T47D (cell line): ENCODE measurements at places on chromosomes 11 and 22.
A peak's percentile ranks its signal among the peaks of the same experiment; 100 is the strongest.

DNA sequence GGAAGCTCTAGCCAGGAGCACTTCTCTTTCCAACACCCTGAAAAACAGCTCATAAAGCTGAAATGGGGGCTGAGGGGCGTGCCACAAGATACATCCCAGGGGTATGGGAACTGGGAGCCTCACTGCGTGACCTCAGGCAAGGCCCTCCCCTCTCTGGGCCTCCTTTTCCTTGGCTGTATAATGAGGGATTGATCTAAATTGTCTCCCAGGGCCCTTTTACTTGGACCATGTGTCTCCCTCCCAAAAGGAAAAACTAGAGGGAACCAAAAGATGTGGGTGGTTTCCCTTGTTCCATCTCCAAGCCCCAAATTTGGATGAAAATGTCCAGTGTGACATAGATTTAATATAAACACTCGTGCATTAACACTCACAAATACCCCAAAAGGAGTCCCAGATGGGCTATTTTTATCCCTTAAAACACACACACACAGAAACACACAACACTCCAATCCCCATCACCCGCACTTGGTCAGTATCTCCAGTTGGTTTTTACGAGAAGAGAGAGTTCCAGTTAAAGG is 25.9 kb upstream of the SMTN start:
- DNase-seq = no peak

DNA sequence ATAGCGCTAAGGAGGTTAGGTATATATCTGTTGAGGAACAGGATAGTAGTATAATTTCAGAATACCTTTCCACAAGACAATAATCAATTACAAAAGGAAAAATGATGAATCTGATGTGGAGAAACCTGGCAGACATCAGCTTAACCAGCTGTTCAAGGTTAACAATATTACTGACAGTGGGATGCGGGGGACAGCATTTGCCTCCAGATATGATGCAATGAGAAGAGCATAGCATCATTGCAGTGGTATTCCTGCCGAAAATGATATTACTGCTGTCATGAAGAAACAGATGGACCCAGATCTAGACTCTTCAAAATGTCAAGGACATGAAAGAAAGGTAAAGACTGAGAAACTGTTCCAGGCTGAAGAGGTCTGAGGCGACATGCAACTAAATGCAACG is 49.7 kb downstream of the RBFOX2 start:
- DNase-seq = no peak

- DNase-seq = no peak
Observed at GRCh38 chr11:824292-824880, 3.3 kb upstream of the CRACR2B start.

DNA sequence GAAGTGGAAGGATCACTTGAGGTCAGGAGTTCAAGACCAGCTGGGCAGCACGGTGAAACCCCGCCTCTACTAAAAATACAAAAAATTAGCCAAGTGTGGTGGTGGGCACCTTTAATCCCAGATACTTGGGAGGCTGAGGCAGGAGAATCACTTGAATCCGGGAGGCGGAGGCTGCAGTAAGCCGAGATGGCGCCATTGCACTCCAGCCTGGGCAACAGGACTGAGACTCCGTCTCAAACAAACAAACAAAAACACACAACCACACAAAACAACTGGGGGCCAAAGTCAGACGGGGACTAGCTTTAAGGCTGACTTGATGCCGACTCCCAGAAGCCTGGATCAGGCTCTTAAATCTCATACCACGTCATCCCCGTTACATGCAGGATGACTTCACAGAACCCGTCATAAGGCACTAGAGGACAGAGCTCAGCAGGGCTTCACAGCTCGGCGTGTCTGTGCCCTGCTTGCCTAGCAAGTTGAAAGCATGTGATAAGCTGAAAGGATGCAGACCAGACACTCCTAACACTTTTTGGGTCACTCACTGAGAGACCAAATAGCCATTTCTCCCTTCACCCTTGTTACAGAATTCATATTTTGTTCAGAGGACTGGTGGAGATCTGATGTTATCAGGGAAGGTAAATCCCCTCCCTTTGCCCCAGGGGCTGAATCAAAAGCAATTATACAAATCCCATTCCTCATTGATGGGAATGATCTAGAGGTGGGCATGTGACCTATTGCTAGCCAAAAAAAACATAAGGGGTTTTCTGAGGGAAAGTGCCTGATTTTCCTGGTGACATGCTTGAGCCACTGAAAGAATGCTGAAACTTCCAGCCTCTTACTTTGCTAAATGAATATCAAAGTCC is 65.4 kb downstream of the GAB2 start:
- no peak for DNase-seq

DNA sequence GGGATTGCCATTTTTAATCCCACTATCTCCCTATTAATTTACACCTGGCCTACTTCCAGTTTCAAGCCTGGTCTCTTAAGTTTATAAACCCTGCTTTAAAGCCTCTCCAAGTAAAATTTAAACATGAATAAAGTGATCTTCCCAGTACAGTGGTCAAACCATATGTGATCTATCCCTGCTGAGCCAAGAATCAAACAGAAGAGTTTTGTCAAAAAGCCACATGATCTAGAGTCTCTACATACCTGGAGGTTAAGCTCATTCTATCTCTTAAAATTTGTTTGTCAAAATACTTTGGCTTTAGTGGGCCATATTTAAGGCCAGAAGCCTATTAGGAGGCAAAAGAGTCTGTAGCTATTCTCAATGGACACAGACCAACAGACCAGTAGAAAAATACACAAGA is 42.9 kb upstream of the DDI1 start:
- DNase-seq = no peak

- no peak for DNase-seq
Observed at GRCh38 chr11:114133548-114134329, 74.2 kb downstream of the ZBTB16 start.

- no peak for DNase-seq
Observed at GRCh38 chr11:123548774-123549173, 105.7 kb downstream of the SCN3B start.

GRCh38 chr22:38065539-38065938 is 8.3 kb downstream of the PICK1 start:
- no peak for DNase-seq

DNA sequence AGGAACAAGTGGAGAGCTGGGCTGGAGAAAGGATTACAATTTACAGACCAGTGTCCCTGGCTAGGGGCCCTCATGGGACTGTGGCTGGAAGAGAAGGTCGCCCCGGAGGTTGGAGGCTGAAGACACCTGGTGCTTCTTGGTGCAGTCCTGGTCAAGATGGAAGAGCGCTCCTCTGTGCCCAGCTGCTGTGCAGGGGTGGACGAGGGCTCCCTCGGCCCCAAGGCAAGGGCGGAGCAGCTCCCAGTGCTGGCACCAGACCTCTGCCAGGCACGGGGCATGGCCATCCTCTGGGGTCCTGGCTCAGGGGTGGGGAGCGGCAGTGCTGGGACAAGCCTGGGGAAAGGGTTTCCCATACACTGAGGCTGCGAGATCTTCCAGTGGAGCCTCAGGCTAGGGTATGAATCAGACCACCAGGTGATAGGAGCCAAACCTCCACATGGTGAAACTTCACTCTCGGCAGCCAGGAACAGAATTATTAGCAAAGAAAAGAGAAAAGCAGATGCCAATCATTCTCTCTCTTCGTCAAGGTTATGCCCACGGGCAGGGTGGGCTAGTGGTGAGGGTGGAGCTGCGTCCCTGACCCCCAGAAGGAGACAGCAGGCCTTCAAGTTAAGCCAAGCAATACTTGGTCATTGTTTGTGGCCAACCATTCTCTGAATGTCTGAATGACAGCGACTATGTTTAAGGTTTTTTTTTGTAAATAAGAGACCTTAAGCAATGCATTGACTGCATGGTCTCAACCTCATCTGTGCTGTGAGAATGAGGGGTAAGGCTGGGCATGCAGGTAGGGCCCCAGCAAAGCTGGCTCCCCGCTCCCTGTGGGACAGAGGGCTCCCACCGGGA is 32.1 kb downstream of the PPM1F start:
- DNase-seq = no peak

DNA sequence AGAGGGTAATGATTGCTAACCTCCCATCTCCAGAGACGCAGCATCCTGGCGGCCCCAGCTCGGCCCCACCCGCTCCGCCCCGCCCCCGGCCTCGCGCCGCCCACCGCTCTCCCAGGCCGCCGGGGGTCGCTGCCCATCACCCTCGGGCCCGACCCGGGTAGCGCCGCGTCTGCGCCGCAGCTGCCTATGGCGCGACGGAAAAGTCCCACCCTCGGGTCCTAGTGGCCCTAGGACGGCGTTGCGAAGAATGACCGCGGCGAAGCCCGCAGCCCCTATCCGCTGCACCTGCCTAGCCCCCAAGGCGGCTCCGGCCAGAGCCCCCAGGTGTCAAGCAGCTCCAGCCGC is 457 bp downstream of the CPSF7 start:
- DNase-seq = peak; percentile 42

DNA sequence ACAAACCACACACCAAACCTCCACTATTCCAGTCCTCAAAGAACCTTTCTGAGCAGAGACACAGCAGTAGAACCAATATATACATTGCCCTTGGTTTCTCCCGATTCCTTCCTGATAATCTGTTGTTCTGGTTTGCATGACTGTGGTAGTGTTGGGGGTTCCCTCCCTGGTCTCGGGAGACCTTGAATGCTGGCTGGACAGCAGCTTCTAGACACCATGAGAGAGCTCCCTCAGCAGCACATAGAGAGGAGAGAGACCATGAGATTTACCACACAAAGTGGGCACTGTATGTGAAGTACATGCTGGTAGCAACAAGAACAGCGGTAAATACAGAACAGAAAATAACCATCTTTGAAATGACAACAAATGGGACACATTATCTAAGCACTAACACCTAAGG is 2.6 kb downstream of the C11orf91 start:
- no peak for DNase-seq

GRCh38 chr22:39658367-39658766 is 87.8 kb downstream of the CACNA1I start:
- DNase-seq = no peak

GRCh38 chr11:121421149-121421901 is 30.8 kb upstream of the SORL1 start:
- peak; percentile 78 for DNase-seq

- DNase-seq = peak; percentile 48
Observed at GRCh38 chr11:15489281-15489680, 374.6 kb downstream of the INSC start.

GRCh38 chr22:46688949-46689348 is 49.1 kb downstream of the CERK start:
- DNase-seq = no peak

DNA sequence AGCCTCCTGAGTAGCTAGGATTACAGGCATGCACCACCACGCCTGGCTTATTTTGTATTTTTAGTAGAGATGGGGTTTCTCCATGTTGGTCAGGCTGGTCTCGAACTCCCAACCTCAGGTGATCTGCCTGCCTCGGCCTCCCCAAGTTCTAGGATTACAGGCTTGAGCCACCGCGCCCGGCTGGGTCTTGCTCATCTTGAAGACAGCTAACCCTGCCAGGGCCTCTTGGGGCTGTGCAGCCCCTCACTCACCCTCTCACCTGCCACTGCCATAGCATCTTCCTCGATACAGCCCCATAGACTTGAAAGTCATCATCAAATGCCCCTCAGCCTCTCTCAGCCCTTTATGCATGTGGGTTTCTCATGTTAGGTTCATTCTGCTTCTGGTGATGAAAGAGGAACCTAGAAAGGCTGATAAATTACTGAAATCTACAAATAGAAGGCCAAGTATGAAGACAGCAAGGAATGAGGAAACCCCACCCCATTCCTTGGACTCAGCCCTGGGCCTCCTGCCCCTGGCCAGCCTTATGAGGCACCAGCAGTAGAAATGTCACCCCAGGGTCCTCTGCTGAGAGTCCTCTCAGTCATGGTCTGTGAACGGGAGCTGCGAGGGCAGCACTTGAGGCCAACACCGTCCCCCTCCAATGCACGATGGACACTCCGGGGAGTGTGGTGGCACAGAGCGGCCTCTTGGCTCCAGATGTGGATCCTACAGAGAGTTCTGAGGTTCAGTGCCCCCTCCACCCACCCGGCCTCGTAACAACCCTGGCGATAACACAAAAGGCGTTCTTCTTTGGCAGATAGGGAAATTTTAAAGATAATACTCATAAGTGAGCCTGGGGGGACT is 24.8 kb downstream of the SCGB1A1 start:
- no peak for DNase-seq

GRCh38 chr11:64357904-64358535 is 942 bp upstream of the RPS6KA4 start:
- DNase-seq = no peak

- DNase-seq = no peak
Observed at GRCh38 chr11:132260636-132261035, 890.2 kb downstream of the NTM start.

- peak; percentile 59 for DNase-seq
Observed at GRCh38 chr11:35618497-35619115, 346 bp downstream of the FJX1 start.

DNA sequence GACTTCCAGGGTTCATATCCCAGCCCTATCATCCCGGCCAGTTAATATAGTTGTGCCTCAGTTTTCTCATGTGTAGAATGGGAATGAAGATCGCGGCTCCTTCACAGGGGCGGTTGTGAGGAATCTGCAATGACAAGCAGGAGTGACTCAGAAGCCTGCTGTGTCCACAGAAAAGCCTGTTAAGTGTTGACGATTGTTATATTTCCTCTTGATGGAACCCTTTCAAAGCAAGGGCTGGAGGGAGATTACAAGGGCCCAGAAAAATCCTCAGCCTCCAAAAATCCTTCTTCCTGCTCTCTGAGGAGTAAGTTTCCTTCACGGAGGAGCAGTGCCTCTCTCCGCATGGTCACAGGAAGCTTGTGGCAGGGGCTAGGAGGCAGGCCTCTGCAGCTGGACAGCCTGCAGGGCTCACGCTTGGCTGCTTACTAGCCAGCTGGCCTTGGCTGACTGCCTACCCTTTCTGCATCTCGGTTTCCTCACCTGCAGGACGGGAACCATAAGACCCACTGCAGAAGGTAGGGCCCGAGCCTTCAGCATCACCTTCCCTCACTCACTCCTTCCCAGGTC is 63.4 kb downstream of the CACNG2 start:
- DNase-seq = no peak

DNA sequence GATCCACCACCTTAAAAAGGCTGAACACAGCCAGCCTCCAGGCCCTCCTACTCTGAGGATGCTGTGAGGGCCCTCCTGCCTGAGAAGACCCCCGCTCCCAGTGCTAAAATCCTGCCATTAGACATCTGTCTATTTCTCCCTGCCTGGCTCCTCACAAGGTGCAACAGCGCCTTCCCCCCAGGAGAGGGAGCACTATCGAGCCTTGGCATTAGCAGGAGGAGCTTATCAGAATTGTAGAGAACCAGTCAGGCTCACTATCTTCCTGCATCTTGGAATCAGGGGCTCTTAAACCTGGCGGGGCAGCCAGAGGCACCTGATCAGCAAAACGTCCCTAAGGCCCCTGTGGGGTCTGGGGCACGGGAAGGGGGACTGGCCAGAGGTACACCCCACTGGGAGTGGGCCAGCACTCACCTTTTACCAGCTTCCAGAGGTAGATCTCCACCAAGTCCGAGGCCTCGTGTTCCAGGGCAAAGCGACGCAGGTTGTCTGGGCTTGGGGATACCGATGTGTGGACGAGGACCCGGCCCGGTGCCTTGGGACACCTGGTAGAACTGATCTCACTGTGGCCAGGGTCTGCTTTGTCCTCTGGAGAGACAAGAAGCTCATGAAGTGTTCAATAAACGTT is 28.7 kb downstream of the CHRDL2 start:
- DNase-seq = peak; percentile 79

GRCh38 chr11:65355776-65356393 is 1.3 kb downstream of the TIGD3 start:
- DNase-seq = no peak

GRCh38 chr11:126165311-126165720 is 46.1 kb downstream of the RPUSD4 start:
- no peak for DNase-seq

- peak; percentile 85 for DNase-seq
Observed at GRCh38 chr22:45743687-45744086, 72.1 kb downstream of the ATXN10 start.
